ENCODE measurements at places on chromosomes 12 and 14.

DNA sequence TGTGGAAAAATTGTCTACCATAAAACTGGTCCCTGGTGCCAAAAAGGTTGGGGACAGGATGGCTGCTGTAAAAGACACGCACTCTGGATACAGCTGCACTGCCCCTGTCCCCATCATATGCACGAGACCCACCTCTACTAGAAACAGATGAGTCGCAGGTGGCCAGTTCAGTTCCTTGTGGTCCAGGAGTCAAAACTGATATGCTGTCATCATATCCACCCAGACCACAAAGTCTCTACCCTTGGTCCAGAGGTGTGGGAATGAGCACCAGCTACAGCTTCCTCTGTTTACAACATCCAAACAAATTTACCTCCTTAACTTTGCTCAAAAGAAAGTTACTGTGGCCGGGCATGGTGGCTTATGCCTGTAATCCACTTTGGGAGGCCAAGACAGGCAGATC, 43.8 kb upstream of the DACT1 start:
- DNase-seq, result no peak

GRCh38 chr14:39175445-39176262, 600 bp downstream of the PNN start:
- DNase-seq, result peak; percentile 68

DNA sequence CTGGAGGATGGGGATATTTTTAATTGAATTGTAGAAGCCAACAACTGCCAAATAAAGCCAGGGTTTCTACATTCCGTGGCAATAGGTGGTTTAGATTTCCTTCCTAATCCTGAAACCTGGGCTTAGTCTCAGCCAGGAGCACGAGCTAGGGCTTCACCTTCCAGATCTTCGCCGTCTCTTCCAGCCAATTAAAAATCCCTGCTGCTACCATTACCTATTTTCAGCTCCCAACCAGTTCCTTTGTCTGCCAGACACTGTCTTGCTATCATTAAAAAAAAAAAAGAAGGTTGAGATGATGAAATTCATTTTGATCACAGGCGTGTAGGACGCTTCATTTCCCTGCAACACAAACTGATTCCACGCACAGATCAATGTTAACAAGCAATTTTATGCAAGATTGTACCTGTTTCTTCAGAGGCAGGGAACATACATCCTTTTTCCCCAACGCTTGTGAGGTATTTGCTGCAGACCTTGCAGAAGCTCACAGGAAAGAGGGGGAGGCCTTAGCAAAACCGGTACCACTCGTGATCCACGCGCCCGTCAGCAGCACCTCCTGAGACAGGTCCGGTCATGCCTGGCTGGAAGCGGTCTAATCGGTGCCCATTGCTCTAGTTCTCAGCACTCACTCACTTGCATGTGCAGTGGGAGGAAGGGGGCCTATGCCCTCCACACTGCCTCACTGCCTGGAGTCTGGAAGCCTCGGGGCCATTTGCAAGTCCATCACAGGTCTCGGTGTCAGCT, 65.1 kb downstream of the SLC6A12 start:
- no peak for DNase-seq

DNA sequence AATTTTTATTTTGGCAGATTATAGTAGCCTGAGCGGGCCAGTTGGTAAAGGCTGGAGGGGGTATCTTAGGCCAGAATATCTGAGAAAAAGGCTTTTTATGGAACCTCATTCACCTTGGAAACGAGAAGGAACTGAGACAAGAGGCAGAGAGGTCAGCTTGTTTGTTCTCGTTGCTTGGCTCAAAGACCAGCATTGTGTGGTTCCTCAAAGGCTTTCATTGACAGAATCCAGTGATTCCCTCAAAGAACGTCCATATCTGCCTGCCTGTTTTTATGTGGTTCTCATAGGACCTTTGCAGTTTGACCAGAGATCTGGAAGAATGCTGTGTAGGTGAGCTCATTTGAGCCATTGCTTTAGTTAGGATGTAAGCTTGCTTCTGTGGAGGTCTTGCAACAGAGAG, 117.3 kb downstream of the CFAP54 start:
- DNase-seq, result no peak

DNA sequence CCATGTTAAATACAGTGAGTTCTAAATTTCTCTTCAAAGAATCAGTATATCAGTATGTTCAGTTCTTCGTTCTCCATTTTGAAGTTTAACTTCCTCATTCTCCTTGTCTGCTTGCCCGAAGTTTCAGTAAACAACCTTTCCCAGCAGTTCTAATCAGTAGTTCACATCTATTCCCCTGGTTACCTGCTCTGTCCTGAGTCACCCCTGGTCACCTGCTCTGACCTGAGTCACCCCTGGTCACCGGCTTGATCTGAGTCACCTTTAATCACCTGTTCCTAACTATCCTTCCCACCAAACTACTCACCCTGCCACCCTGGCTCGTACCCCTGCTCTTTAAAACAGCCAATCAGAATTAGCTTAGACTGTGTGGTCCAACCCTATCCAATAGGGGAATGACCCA, 9.4 kb upstream of the OR10G3 start:
- no peak for DNase-seq

DNA sequence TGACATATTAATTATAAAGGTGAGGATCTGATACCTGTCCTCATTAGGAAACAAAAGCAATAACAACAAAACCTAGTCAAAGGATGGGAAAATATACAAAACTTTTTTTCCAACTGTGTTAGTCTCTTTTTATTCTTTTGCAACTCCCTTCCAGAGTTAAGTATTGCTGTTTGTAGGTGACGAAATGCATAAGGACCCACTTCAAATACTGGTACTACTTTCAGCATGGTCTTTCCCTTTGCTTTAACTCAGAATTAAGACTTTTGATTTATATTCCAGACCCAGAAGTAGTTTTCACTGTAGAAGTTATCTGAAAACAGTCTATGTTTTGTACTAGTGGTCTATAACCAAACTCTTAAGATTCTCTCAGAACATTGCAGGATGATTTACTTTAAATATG, 34.1 kb upstream of the ABCC9 start:
- DNase-seq, result no peak

GRCh38 chr14:67232066-67232465, 9.2 kb upstream of the PALS1 start:
- DNase-seq, result no peak

- no peak for DNase-seq
Observed at GRCh38 chr14:66483322-66483721, 2.8 kb upstream of the CCDC196 start.

GRCh38 chr12:29574500-29574899, 77.0 kb upstream of the OVCH1 start:
- no peak for DNase-seq

- no peak for DNase-seq
Observed at GRCh38 chr14:63745858-63746425, 18.1 kb upstream of the SGPP1 start.
